DMS 273 treated with DMSO at 0.1 percent for 48 hours (cell line): ENCODE measurements at places on chromosomes 5 and 9.

GRCh38 chr5:106873568-106873967, 797.2 kb downstream of the EFNA5 start:
- DNase-seq = no peak

- DNase-seq = no peak
Measured at GRCh38 chr9:107810461-107810961, 320.9 kb upstream of the KLF4 start.

GRCh38 chr5:141245250-141245717, at the start of gene PCDHB15:
Gene PCDHB15, plus strand, starts transcription at chr5:141245395. Its CDS starts 184 bp downstream, at chr5:141245579.
- DNase-seq = no peak

DNA sequence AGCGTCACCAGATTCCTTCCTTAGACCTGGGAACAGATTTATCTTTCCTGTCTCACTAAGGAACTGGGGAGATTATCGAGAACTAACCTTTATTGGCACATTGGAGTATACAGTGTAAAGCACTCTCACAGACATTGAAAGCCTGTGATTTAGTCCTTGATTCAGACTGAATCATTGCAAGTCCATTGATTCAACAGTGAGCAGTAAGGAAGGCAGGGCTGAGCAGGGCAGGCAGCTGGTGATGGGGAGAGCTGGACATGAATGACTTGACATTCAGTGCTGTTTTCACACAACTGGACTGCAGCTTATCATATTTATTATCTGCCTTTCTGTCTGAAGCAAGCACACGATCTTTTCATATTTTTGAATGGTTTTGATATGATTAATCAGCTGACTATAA, 16.2 kb downstream of the ISOC1 start:
- no peak for DNase-seq

DNA sequence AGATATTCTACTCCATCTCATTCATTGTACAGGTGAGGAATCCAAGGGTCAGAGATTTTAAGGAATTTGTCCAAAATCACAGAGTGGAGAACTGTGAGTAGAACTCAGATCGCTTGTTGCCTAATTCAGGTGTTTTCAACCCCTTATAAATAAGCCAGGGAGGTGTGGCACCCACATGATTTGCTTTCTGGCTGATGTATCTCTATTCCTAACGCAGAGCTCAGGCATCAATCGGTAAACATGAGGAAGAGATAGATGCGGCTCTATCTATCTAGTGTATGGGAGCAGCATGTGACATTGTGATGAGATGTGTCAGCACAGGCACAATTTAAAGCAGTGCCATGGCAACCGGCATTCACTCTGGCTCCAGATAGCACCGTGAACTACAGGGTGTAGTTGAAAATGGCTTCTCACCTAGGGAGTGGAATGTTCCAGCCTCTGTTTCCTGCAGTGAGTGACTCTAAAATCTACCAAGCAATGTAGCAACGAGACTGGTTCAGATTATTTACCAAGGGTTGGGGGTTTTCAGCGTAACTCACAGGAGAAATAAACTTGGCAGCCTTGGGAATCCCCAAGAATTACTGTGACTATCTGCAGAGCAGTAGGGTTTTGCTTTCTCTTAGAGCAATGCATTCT, 53.4 kb upstream of the SUB1 start:
- no peak for DNase-seq

DNA sequence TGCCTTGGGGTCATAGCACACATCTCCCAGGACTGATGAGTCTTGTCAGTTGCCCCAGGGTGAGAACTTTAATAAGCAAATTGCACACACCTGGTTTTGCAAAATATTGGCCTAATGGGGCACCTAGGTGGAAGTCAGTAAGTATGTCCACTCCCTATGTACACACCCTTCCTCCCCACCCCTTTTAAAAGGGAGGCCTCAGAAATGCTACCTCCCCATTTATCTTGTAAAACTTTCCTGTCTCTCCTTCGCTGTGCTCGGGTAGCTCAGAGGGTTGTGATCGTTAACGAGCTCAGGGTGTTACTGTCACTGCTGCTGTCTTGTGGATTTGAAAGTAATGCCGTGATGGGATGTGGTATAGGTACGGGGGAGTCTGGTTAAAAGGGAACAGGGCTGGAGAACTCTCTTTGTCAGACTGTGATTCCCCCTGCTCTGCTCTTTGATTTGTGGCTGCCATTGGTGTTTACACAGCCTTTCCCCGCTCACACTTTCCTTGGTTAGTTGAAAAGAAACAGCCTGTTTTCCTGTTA, 26.2 kb downstream of the ZNF462 start:
- no peak for DNase-seq

DNA sequence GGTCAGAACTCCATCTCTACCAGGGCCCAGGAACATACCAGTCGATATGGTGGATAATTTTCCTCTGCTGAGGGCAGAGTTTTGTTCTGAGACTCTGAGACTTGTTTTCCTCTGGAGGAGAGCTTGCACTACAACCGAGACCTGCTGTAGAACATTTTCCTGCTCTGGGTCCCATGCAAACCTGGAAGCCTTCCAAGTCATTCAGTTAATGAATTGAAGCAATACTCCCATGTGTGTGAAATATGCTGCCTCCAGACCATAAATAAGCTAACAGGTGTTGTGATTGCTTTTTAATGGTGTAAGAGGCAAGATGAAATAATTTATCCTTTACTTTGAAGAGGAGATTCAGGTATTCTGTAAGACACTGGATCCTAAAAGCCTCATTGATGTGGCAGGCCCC, 372.8 kb downstream of the TMEM167A start:
- DNase-seq = no peak

DNA sequence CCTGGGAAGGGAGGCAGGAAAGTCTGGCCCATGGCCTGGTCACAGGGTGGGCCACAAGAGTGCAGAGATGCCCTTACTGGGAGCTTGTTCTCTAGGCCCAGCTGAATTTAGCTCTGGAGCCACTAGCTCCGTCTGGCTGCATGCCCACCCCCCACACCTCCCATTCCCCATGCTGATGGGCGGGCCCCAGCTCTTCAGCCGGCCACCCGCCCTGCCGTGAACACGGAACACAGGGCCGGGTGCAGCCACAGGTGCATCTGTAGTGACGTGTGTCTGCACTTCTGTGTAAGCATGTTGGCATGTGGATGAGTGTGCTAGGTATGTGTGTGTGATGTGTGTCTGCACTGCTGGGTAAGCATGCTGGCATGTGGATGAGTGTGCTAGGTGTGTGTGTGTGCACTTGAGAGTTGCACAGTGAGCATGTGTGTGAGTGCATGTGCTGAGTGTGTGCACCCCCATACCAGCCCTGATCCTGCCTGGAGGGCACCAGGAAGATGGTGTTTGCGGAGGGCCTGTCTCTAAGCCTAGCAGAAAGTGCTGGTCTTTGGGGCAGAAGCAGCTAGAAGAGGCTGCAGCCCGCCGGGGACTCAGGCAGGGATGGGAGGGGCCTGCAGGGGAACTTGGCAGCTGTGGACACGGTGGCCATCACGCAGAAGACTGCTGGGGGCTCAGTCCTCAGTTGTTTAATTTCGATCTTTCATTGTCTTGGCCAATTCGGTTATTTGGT, 136.4 kb downstream of the CACNA1B start:
- no peak for DNase-seq

DNA sequence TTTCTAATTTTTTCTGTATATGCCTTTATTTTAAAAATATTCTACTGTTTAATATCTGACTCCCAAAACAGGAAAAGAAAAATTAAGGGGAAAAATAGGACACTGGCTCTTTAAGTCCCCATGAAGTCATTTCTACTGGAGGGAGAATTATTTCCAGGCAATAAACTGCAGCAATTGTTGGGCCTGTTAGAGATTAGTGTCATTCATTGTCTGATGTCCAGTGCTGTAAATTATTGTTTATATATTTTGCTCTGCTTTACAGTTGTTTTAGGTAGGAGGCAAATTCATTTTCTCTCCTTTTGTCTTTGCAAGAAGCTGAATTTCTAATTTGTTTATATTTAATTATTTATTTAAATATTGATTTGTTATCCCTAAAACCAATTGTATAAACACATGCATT, 906.0 kb upstream of the CDH10 start:
- no peak for DNase-seq

DNA sequence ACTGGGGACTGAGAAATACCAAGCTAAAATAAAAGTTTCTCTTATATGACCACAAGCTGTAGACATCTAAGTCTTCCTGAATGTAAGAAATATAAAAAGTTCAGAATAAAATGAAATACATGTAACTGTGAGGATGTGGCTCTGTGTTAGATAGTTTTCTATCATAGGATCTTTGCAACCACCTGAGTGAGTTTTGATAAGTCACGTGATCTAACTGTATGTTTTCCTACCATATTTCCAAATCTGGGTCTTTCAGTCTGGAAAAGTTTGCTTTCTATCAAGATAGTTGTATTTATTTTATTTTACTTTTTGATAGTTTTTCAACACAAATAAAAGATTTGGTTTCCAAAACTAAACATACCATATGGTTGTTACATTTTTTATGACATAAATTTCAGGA, 1905.8 kb upstream of the ACO1 start:
- no peak for DNase-seq

DNA sequence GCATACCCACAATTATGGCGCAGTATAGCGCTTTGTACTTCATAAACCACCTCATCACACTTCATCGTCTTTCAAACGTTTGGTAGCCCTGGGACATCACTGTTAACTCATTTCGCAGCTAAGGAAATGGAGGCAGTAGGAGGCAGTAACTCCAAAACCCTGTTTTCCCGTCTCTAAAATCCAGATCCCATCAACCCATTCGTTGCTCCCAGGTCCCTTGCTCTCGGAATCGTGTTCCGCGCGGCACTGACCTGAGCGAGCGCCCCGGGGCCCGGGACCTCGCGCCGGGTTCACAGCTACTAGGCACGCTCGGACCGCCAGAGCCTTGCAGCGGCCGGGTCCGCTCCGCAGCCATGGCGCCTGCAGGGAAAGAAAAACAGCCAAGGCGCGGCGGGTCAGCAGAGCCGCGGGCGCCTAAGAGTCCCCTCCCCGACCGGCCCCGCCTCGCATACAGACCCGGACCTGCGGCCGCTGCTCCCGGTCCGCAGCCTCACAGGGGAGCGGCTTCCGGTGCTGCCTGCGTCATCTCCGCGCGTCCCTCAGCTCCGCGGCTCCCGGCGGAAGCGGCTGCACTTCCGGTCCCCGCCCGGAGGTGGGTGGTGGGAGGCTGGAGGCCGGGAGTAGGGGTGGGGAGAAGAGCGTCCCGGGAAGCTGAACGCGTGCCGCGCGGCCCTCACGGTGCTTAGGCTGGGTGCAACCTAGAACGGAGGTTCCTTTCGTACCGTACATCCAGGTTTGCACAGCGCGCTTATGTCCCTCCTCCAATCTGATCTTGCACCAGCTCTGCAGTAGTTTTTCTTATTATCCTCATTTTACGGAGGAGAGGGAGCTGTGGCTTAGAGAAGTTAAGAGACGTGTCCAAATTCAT, at the start of gene FBXW2:
Gene FBXW2, minus strand, starts transcription at position 519 of the 868 bp plus-strand sequence. CDS start 5,158 bp downstream, outside the sequence.
- DNase-seq = peak; percentile 56

GRCh38 chr5:152274224-152274623, 130.9 kb downstream of the NMUR2 start:
- no peak for DNase-seq

GRCh38 chr5:144189800-144190429, 19.2 kb downstream of the KCTD16 start:
- DNase-seq = no peak

DNA sequence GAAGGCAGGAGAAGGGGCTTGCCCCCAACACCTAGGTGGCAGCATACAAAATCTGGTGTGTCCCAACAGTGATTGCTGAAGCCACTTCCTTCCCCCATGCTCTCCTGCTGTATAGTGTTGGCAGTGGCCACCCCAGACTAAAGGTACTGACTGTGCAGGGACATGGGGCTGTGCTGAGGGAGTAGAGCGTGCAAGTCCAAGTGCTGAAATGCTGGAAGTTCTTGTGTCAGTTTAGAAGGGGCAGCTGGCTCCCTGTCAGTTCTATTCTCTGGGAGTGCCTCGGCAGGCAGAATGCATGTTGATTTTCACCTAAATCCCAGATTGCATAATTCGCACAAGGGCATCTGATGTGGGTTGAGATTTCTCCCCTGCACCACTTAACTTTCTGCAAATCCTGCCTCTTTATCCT, 68.6 kb downstream of the GDNF start:
- DNase-seq = no peak

DNA sequence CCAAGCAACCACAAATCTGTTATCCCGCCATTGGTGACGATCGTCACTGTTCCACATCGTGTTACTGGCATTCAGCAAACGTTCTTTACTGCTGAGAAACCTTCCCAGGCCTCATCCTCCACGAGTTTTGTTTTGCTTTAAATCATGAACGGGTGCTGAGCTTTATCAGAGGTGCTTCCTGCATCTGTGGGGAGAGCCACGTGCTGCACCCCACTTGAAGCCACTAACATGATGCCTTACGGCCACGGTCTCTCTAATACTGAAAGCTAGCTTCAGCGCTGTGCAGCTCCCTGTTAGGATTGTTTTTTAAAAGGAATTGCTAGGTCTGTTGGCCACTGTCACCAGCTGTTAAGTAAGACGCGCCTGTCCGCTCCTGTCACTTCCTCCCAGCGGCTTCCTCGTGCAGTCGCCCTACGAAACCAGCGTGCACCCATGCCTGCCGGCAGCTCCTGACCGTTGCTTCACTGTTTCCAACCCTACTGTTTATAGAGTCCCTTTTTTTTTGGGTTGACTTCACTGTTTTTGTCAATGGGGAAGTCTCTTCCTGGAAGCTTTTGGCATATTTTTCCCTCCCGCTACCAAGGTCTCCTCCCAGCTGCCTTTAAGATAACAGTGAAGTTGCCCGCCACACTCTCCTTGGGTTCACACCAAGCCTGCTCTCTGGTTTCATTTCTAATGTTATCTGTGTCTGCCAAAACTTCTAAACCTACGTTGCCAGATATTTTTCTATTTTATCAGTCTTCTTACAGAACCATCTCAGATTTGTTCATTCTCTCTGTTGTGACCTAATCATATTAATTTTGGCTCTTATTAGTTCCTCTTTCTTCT, 20.3 kb downstream of the LPCAT1 start:
- no peak for DNase-seq

GRCh38 chr9:38671748-38672147, 48.2 kb downstream of the FAM240B start:
- DNase-seq = no peak

DNA sequence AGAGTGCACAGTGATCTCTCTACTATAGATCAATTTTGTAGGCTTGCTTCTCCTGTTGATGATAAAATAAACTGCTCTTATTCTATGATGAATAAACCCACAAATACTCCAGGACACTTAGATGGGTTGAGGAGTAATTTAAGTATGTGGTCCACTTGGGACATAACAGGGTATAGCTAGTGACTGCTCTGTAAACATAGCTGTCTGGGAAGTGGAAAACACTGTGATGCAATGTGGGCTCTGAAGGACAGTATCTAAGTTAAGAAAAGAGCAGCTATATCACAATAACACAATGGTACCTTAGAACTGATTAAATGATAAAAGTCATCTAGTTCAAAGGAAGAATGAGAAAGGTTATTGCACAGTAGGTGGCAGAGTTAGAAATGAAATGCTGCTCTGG, 294.3 kb upstream of the HAPLN1 start:
- no peak for DNase-seq

- DNase-seq = no peak
Measured at GRCh38 chr5:152072091-152072490, 147.4 kb upstream of the GLRA1 start.

DNA sequence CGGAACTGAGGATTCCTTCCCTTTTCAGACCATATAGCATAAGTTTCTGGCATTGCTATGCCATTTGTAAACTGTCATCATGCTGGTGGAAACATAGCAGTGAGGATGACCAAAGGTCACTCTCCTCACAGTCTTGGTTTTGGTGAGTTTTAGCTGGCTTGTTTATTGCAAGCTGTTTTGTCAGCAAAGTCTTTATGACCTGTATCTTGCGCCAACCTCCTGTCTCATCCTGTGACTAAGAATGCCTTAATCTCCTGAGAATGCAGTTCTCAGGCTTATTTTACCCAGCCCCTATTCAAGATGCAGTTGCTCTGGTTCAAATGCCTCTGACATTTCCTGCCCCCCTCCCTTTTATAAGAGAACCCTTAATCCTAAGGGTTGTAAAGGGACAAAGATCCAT, 26.7 kb upstream of the GRIA1 start:
- no peak for DNase-seq
